T-helper 9 cell (primary cell): ENCODE measurements at places on chromosomes 13 and 19.

DNA sequence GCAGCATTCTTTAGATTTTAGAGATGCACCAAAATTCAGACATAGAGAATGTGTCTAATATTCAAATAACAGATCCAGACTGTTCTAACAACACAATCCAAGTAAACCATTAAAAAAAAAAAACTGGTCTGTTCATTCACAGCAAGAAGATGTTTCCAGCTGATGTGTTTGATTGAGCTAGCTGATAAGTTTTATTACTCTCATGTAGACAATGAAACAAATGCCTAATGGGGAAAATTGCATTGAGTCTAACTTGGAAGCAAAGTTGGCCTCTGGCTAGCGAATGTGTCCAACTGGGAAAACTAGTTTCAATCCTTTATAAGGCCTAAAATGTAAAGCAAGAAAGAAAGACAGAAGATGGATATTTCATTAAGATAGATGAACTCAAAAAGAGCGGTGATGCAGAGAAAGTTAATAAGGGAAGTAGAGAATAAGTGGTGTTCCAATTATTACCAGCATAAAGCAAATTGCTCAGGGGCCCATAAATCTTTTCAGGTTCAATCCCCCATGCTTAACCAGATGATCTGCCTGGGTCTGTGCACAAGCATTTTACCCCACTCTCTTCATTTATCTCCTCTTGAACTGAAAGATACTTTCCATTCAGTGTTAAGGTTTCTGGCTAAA lies 54.2 kb downstream of the PCDH9 start:
- no peak for DNase-seq

DNA sequence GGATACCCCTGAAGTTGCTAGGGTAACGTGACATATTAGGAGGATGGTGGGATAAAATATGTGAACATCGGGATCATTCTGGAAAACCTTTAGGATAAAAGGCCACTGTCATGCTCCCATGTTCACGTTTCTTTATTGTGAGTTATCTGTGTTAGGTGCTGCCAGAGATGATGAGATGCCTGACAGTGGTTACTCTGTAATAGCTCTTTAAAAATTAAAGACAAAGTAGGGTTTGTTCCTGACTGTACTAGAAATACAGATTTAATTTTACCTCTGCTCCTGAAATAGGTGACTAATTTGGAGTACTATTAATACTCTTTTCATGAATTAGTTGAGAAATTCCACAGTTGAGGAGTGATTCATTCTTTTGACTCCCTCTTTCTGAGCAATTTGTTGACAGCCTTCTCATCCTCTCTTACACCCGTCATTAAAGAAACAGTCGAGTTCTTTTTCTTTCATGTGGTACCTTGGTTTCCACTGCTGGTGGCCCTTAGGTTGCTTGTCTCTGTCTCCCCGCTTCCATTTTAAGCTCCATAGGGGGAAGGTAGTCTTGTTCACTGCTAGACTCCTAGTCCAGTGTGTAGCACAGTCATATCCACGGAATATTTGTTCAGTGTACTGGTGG lies 28.4 kb downstream of the SAE1 start:
- DNase-seq, result no peak

DNA sequence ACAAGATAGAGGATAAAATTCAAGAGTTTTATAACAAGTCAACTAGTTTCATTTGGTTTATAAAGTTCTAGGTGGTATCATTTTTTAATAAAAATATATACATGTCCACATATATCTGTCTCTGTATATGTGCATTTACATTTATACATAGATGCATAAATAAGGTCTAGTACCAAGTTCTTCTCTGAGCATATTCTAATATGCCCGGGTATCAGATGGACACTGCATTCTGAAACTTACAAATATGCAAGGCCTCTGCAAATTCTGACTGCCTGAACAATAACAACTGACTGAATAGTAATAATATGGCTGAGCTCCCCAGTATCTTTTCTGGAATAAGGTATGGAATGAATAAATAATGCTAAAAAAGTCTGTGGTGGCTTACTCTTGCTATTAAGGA lies 304.8 kb downstream of the KLF12 start:
- no peak for DNase-seq

DNA sequence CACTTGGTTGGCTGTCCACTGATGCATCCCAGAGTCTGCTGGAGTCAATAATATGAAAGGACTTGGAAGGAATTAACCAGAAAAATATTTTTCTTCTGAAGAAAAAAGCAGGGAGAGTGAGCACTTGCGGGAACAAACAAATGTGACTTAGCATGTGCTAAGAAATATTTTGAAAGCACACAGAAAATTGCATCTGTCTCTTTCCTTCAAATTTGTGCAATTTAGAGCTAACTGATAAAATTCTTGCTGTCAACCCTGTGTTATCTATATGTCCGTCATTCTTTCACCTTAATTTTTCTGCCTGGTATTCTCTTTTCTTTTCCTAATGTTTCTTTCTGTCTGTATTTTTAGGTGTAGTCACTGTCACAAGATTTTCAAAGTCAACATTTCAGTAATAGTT lies 852.6 kb downstream of the PCDH9 start:
- no peak for DNase-seq

DNA sequence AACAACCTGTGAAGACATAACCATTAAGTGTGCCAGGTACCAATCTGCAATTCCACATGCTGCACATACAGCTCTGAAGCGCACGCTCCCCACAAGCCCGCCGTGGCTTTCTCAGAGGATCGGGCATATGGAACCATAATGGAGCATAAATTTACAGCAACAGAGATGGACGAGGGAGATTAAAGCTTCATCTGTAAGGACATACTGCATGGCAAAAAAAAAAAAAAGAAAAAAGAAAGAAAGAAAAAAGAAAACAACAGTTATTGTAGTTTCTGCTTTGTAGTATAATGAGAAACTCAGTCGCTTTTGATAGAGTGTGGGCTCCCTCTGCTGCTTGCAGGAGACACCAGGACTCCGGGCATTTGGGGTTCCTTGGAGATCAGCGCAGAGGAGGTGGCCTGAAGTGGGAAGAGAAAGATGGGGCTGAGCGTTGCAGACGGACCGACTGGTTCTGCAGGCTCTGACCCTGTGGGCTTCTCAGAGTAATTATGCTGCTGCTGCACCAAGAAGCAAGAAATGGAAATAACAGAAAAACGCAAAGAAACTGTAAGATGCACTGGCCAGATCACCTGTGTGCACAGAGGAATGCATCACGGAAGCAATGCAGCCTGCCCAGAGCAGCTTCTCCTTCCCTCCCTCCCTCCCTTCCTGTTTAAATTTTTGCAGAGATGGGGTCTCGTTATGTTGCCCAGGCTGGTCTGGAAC lies 10.8 kb upstream of the PDCD5 start:
- DNase-seq, result peak; percentile 49

- DNase-seq, result no peak
These were observed 106.1 kb downstream of the COL4A2 start for GRCh38 chr13:110413016-110413675.

DNA sequence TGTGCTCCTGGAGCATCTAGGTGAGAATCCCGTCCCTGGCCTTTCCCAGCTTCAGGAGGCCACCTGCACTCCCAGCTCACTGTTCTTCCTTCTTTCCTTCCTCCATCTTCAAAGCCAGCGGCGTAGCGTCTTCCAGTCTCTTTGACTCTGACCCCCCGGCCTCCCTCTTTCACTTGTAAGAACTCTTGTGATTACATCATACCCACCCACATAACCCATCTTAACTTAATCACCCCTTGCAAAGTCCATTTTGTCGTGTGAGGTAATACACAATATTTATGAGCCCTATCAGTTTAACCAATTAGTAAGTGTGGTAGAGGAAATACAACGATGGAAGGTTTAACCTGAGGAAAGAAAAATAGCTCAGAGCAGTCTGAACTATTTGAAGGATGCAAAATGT lies 4.6 kb upstream of the CDC16 start:
- DNase-seq, result no peak

DNA sequence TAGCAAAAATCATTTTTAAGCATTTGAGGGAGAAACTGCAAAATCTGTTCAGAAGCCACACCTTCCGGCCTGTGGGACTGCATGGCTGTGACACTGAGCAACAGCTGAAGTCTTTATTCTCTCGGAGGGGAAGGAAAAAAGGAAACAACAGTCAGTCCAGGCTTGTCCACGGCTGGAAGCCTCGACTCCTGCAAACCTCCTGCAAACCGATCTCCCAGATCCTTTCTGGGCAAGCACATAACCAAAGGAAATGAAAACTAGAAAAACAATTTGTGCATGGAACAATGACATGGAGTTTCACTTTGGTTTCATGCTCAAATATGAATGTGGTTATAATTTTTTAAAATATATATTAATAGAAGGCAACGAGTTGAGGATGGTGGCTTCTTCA lies 1.0 kb downstream of the COL4A1 start:
- no peak for DNase-seq

GRCh38 chr13:43126420-43126819 lies 103.0 kb downstream of the DNAJC15 start:
- no peak for DNase-seq
